Right forelimb (tissue), 1 donor: ENCODE measurements at places on chromosomes 2 and 18.

DNA sequence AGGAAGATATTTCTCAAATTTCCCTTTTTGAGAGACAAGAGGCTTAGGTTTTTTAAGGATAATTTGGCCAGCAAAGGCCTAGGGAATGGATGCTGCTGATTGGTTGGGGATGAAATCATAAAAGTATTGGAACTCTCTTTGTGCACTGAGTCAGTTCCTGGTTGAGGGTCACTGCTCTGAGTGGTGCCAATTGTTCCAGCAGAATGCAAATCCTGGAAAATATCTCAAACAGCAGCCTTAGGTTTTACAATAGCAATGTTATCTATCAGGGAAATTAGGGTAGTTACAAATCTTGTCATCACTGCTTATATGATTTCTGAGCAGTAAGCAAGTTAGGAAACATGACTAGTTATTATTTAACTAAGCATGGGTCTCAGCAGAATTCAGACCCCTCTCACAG lies 96.2 kb downstream of the RAD51AP2 start:
- DNase-seq = no peak

DNA sequence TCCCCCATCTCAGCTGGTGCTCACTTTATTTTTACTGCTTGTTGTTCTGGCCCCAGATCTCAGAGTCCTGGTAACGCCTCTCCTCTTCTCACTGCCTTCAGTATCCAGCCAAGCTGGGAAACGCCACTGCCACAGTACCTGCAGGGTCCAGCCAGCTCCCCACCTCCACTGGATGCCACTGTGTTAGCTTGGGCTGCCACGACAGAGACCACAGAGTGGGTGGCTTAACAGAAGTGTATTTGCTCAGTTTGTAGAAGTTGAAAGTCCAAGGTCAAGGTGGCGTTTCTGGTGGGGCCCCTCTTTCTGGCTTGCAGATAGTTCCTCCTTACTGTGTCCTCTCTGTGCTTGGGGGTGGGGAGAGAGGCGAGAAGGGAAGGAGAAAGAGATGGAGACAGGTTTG lies 107.1 kb downstream of the AGAP1 start:
- DNase-seq = no peak

- no peak for DNase-seq
Measured at GRCh38 chr18:45660746-45661145, 45.5 kb downstream of the SLC14A2 start.

DNA sequence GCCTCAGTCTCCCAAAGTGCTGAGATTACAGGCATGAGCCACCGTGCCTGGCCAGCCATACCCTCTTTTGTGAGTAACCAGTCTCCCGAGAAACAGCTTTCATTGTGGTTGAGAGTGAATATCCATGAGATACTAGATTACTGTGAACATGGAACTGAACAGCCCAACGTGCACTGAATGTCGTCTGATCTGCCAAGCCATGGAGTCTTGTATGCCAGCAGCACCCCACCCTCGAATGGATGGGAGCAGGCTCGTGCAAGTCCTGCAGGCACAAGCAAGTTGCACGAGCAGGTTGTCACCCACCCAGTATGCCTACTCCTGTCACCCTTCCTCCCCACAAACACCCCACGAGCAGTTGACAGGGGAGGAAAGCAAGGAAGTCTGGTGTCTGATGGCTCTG lies 36.5 kb upstream of the TFCP2L1 start:
- no peak for DNase-seq

DNA sequence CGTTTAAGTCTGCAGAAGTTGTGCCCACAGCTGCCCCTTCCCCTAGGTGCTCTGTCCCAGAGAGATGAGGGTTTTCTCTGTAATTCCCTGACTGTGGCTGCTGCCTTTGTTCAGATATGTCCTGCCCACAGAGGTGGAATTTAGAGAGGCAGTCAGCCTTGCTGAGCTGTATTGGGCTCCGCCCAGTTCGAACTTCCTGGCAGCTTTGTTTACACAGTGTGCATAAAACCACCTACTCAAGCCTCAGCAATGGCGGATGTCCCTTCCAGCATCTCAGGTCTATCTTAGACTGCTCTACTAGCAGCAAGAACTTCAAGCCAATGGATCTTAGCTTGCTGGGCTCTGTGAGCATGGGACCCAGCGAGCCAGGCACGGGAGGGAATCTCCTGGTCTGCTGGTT lies 48.1 kb downstream of the LHCGR start:
- DNase-seq = no peak

- DNase-seq = no peak
Measured at GRCh38 chr18:2134364-2134763, 436.9 kb downstream of the METTL4 start.

DNA sequence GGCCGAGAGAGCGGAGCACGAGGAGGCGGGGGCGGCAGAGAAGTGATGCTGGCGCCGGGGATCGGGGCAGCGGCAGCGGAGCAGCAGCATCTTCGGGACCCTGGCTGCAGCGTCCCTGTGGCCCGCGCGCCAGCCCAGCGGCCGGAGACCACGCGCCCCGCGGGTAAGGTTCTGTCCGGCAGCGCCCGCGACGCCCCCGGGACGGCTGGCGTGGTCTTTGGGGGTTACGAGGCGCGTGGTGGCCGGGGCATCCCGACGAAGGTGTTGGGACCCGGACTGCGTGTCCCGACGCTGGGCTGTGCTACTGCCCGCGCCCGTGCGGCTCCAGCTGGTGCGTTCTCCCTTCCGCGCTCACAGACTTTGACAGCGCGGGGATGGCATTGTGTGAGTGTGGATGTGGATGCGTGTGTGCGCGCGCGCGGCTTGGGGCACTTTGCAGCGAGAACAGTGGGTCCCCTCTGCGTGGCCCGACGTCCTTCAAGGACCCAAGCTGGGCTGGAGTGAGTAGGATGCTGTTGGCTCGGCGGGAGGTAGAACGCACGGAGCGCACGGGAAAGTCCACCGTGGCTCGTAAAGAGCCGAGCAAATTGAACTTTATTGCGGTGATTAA lies 405.0 kb downstream of the XIRP2 start:
- DNase-seq = no peak

- no peak for DNase-seq
Measured at GRCh38 chr2:191912764-191913163, 65.9 kb upstream of the CAVIN2 start.
